ENCODE measurements at places on chromosomes 13 and 19. TPM values are rescaled to one million over a fixed set of nuclear protein-coding genes. Genes with fewer than 3 reads are reported as not detected.

ZNF700 gene
- polyA plus RNA-seq: 6.0 TPM

RFX2 gene
- 12.8 TPM for polyA plus RNA-seq

KCNN4 gene
- polyA plus RNA-seq: 14.3 TPM

DAND5 gene
- polyA plus RNA-seq: not detected

CABP5 gene
- polyA plus RNA-seq: not detected

OXGR1 gene
- 0.51 TPM for polyA plus RNA-seq

MISP3 gene
- 2.6 TPM for polyA plus RNA-seq

CYP4F8 gene
- 1.9 TPM for polyA plus RNA-seq

UBAC2 gene
- 53.1 TPM for polyA plus RNA-seq

- no peak for DNase-seq
These were observed 38.2 kb downstream of the MTMR6 start for GRCh38 chr13:25249001-25249543.

DNA sequence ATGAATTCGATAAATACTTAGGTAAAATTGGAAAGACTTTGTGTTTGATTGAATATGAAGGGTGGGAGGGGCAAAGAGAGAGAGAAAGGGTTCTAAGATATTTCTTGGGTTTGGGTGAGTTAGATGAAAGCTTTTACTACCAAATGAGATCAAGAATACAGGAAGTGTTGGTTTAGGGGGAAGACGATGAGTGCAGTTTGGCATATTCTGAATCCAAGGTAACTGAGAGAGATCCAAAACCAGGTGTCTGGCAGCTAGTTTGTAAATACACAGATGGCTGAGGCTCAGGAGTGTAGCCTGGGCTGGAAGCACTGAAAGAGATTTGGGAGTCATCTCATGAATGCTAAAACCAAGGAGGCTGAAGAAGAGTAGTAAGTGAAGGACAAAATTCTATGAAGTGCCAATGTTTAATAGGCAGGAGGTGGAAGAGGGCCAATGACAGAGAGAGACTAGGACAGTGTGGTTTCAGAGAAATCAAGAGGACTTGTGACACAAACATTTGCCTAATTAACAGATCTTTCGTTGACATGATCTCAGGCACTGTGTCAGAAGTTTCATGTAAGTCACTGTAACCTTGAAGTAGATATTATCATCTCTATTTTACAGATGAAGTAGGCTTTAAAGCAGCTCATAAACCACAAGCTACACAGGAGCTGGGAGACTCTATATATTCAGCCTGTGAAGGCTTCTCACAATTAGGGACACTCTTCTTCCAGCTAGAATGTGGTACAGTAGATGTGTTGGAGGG, 70.2 kb upstream of the ZDHHC20 start:
- no peak for DNase-seq

DNA sequence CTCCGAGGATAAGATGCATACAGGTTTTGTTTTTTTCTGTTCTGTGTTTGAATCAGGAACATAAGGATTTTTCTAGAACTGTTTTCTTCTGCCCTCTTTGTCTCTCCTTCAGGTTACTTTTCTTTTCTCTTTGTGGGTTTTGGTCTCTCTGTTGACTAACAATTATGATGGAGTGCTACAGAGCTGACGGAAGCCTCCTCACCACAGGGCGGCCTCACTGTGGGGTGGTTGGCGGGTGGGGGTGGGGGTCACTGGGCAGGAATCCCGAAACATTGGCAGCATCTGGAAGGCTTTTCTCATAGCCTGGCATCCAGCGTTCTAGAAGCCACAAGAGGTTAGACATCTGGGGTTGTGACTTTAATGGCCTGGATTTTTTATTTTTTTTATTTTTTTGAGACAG, 12.0 kb upstream of the MATK start:
- no peak for DNase-seq

GRCh38 chr13:21071924-21072323, 10.5 kb upstream of the LATS2 start:
- no peak for DNase-seq

GRCh38 chr19:6718741-6719539, 1.5 kb downstream of the C3 start:
- no peak for DNase-seq

GRCh38 chr19:35135389-35135909, 590 bp upstream of the LGI4 start:
- DNase-seq: no peak

- no peak for DNase-seq
These were observed 80.9 kb upstream of the SHISA2 start for GRCh38 chr13:26132756-26133155.

GRCh38 chr13:44079413-44080205, 199.9 kb downstream of the LACC1 start:
- DNase-seq: no peak

- DNase-seq: no peak
These were observed 15.0 kb downstream of the TSHZ3 start for GRCh38 chr19:31334101-31334848.

GRCh38 chr19:1132552-1133383, 29.0 kb downstream of the GPX4 start:
- DNase-seq: no peak

GRCh38 chr13:78402708-78403400, 200.5 kb downstream of the POU4F1 start:
- no peak for DNase-seq

GRCh38 chr13:72868229-72868628, 86.3 kb downstream of the PIBF1 start:
- no peak for DNase-seq

GRCh38 chr13:29844441-29844840, 6.0 kb downstream of the UBL3 start:
- no peak for DNase-seq

GRCh38 chr19:17797424-17798201, 2.7 kb downstream of the B3GNT3 start:
- no peak for DNase-seq

DNA sequence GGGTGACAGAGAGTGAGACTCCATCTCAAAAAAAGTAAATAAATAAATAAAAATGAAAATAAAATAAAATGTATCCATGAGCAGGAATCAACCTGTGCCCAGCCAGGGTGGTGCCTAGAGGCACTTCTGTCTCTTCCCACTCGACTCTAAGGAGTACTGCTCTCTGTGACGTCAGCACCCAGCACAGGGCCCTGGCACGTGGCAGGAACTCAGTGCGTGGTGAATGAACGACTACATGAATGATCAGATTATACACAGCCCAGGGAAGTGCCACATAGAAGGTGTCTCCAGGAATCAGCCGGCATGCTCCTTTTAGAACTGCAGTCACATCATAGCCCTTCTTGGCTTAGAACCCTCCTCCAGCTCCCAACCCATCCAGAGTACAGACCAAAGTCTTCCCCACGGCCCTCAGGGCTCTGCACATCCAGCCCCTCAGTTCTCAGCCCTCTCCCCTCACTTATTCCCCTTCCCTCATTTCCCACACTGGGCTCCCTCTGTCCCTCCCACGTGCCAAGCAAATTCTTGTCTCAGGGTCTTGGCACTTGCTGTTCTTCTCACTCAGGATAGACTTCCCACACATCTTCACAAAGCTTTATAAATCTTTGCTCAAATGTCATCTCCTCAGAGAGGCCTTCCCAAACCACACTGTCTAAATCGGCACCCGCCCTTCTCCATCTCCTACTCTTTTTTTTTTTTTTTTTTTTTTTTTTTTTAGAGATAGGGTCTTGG, 4.2 kb downstream of the CLIP3 start:
- DNase-seq: no peak
